ENCODE measurements at places on chromosomes 6 and 20. TPM values are rescaled to one million over a fixed set of nuclear protein-coding genes. Genes with fewer than 3 reads are reported as not detected.

SYCP2L gene
- total RNA-seq, result under 0.01 TPM

RBM24 gene
- not detected for total RNA-seq

BCLAF1 gene
- 97.7 TPM for total RNA-seq

CAPN11 gene
- total RNA-seq, result not detected

SLC17A1 gene
- total RNA-seq, result not detected

C6orf163 gene
- 2.9 TPM for total RNA-seq

C6orf132 gene
- 4.5 TPM for total RNA-seq

FOXQ1 gene
- total RNA-seq, result 1.1 TPM

TUBB2B gene
- 2.7 TPM for total RNA-seq

ENPP3 gene
- not detected for total RNA-seq

PRR18 gene
- total RNA-seq, result not detected

PPP1R16B gene
- total RNA-seq, result not detected

SLC4A11 gene
- total RNA-seq, result 0.37 TPM

TP53TG5 gene
- total RNA-seq, result not detected
